Lung (tissue), 17 donors: ENCODE measurements at places on chromosomes 12 and 14. TPM values are rescaled to one million over a fixed set of nuclear protein-coding genes. Genes with fewer than 3 reads are reported as not detected.

Gene TAS2R8
- polyA plus RNA-seq: not detected

Gene KIF26A
- polyA plus RNA-seq: 2.4 TPM

DNA sequence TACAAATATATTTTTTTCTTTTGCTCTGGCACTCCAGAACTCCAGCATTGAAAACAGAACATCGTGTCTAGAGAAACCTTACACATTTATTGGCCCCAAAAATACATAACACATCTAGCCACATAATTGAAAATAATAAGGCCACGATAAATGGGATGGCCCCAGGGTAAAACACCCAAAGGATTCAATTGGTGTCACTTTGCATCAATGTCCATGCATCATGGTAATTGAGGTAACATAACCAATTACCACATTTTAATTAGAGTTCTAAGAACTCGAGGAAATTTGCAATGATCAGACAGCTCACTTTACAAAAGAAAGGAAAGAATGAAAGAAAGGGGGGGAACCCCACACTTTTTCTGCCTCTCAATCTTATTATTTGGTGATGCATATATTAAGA lies 151.8 kb upstream of the NPAS3 start:
- no peaks in the 10 kb centered on the region for H3K27me3 ChIP-seq
- H3K4me3 ChIP-seq: no peak overlapping the region
- no peak for DNase-seq
- H3K36me3 ChIP-seq: peaks cover 9% of the 10 kb centered on the region
- H3K27ac ChIP-seq: no peak overlapping the region

DNA sequence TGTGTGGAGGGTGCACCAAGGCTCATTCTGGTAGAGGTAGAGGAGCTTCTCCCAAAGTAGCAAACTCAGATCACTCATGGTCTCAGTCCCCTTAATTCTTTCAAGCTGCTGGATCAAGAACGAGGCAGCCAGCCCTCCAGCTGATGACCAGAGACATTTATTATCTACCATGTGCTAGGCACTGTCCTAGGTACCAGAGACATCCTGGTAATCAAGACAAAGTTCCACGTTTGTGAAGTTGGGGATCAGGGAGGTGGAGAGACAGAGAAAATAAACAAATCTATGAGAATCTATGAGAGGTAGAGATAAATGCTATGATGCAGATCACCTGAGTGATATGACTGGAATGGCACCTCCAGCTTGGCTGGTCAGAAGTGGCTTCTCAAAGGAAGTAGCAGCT lies 130.2 kb downstream of the CRADD start:
- peaks cover 5% of the 10 kb centered on the region for H3K4me1 ChIP-seq
- DNase-seq: no peak
- H3K27ac ChIP-seq: no peak overlapping the region
- no peak overlapping the region for H3K4me3 ChIP-seq
- H3K27me3 ChIP-seq: no peaks in the 10 kb centered on the region
- no peaks in the 10 kb centered on the region for H3K36me3 ChIP-seq

- H3K27me3 ChIP-seq: no peaks in the 10 kb centered on the region
- H3K27ac ChIP-seq: no peak overlapping the region
- no peak for DNase-seq
- H3K4me1 ChIP-seq: no peaks in the 10 kb centered on the region
Measured at GRCh38 chr14:104521816-104522745, 57.5 kb upstream of the C14orf180 start.
